ENCODE measurements at places on chromosomes 11 and 22. TPM values are rescaled to one million over a fixed set of nuclear protein-coding genes. Genes with fewer than 3 reads are reported as not detected.

Gene TRIM6
- total RNA-seq = 1.7 TPM

Gene SEPTIN5
- 10.1 TPM for total RNA-seq

Gene NAALAD2
- total RNA-seq = 0.47 TPM

Gene DESI1
- 11.9 TPM for total RNA-seq

Gene HIRA
- 15.4 TPM for total RNA-seq

GRCh38 chr11:12361682-12362081 is 15.7 kb upstream of the PARVA start:
- H3K36me3 ChIP-seq = no peaks in the 10 kb centered on the region
- no peaks in the 10 kb centered on the region for H3K27me3 ChIP-seq
- H3K4me3 ChIP-seq = no peak overlapping the region

DNA sequence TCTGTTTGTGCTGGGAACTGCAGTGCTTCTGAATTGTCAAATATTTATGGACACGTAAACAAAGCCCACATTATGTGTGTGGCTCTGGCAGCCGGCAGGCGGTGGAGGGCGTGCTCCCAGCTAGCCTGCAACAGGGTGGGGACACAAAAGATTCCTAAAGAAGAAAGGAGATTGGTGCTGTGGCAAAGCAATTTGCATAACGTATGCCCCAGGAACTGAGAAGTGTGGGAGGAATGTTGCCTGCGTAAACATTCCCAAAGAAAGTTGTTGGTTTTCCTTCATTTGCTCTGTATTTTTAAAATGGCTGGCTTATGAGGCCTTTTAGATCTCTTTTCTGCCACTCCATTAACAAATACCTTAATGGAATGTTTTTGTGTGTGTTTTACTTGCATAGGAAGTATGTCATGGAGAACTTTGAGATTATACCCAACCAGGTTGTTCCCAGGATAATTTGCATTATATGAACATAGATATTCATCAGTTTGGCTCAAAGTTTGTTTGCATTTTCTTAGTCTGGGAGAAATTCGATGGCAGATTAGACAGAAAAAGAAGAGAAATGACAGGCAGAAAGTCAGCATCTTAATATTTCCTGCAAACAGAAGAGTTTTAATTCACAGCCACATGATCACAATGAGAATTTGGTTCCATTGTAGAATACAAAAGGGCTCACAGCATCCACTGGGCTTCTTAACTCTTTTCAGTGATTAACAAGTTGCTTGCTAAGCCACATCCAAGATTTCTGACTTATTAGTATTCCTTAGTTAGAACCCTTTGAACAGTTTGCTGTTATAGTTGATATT is 41.8 kb upstream of the DLAT start:
- H3K27ac ChIP-seq = no peak overlapping the region
- H3K4me3 ChIP-seq = no peak overlapping the region
- no peaks in the 10 kb centered on the region for H3K36me3 ChIP-seq
- DNase-seq = no peak
- no peaks in the 10 kb centered on the region for H3K4me1 ChIP-seq
- H3K27me3 ChIP-seq = no peaks in the 10 kb centered on the region

- no peak for DNase-seq
- H3K4me1 ChIP-seq = no peaks in the 10 kb centered on the region
- no peak overlapping the region for H3K4me3 ChIP-seq
Measured at GRCh38 chr11:83467837-83468236, 181.7 kb upstream of the CCDC90B start.

- no peaks in the 10 kb centered on the region for H3K36me3 ChIP-seq
- H3K27ac ChIP-seq = no peak overlapping the region
- H3K27me3 ChIP-seq = no peaks in the 10 kb centered on the region
- no peaks in the 10 kb centered on the region for H3K4me1 ChIP-seq
- H3K4me3 ChIP-seq = no peak overlapping the region
Measured at GRCh38 chr11:93477684-93478234, 65.4 kb downstream of the SMCO4 start.

GRCh38 chr11:122743949-122744348 is 88.4 kb downstream of the UBASH3B start:
- no peaks in the 10 kb centered on the region for H3K36me3 ChIP-seq
- H3K4me1 ChIP-seq = peaks cover 89% of the 10 kb centered on the region
- peak overlapping the region; percentile 98 for H3K27ac ChIP-seq

- H3K27me3 ChIP-seq = no peaks in the 10 kb centered on the region
- H3K4me1 ChIP-seq = peaks cover 7% of the 10 kb centered on the region
- H3K4me3 ChIP-seq = no peak overlapping the region
- peaks cover 41% of the 10 kb centered on the region for H3K36me3 ChIP-seq
- no peak overlapping the region for H3K27ac ChIP-seq
Measured at GRCh38 chr11:119025099-119025473, 5.6 kb downstream of the SLC37A4 start.

DNA sequence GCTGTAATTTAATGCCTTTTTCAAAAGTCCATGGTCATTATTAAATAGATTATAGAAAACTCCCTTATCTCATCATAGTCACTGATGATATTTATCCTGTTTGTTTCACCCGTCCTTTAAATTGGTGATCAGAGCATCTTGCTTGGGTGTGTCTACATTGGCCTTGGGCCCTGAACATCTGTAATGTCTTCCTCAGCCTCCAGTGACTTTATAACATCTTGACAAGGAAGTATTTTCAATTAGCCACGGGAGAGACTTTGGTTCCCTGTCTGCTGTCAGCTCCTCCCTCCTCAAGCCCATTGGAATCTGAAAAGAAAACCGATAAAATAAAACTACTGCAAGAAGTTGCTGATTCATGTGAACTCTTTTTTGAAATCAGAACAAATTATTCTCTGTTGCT is 116.9 kb upstream of the TTC12 start:
- no peaks in the 10 kb centered on the region for H3K4me1 ChIP-seq
- DNase-seq = no peak
- no peaks in the 10 kb centered on the region for H3K27me3 ChIP-seq

DNA sequence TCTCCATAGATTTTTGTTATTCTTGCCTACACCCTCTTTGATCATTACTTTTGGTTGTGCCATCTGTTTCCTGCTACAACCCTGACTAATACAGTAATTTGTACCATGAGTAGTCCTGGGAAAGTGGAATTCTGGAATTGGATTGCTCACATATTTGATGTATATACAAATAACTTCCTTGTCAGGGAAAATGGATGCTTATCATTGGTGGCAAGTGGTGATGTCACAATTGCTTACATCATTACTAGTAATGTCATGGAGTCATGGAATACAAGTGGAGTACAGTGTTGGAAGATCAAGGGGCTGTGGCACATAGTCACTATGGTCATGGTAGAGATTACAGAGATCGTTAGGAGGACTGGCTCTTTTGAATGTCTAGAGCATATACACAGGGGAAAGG is 24.4 kb downstream of the AASDHPPT start:
- H3K27ac ChIP-seq = no peak overlapping the region
- no peak for DNase-seq
- peaks cover 9% of the 10 kb centered on the region for H3K36me3 ChIP-seq
- H3K4me3 ChIP-seq = no peak overlapping the region

DNA sequence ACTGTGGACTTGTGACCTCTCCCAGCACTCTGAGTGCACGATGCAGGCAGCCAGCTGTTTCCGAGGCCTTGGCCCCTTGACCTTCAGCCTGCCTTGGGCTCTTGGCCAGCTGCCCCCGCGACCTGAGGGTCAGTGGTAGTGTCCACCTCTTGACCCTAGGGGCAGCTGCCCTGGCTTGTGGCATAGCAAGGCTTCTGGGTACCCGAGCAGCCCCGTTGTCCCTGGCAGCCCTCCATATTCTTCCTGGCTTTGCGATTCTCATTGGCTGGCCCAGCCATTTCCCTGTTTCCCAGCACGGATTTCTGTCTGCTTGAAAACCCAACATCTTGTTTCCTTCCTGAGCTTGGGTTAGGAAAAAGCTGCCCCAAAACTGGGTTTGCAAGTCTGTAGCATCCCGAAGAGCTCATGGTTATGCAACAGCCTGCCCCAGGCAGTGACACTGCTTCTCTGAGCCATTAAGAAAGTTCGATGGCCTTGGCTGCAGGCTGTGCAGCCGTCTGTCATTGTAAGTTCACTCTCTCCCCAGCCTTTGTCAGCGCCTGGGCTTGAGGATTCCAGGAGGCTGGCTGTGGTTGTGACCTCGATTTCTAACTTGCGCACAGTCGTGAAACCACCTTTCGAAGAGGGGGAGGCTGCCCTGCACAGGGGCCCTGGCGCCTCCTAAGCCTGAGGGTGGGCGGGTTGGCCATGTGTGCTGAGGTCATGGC is 48.8 kb downstream of the FBLN1 start:
- H3K27me3 ChIP-seq = no peaks in the 10 kb centered on the region
- H3K36me3 ChIP-seq = peaks cover 6% of the 10 kb centered on the region
- no peak overlapping the region for H3K4me3 ChIP-seq
- no peak overlapping the region for H3K27ac ChIP-seq

GRCh38 chr22:27504360-27505253 is 296.9 kb downstream of the MN1 start:
- no peaks in the 10 kb centered on the region for H3K36me3 ChIP-seq
- DNase-seq = no peak
- H3K27ac ChIP-seq = no peak overlapping the region
- H3K27me3 ChIP-seq = no peaks in the 10 kb centered on the region
- H3K4me1 ChIP-seq = no peaks in the 10 kb centered on the region

GRCh38 chr11:125308246-125308645 is 143.7 kb downstream of the PKNOX2 start:
- H3K4me1 ChIP-seq = no peaks in the 10 kb centered on the region
- H3K27me3 ChIP-seq = no peaks in the 10 kb centered on the region
- H3K36me3 ChIP-seq = no peaks in the 10 kb centered on the region
- DNase-seq = no peak

GRCh38 chr22:20305894-20306645 is 13.8 kb downstream of the DGCR6L start:
- H3K27me3 ChIP-seq = peaks cover 9% of the 10 kb centered on the region
- H3K4me3 ChIP-seq = no peak overlapping the region
- peaks cover 7% of the 10 kb centered on the region for H3K4me1 ChIP-seq
- DNase-seq = peak; percentile 63
- H3K36me3 ChIP-seq = no peaks in the 10 kb centered on the region

GRCh38 chr11:79570104-79570503 is 129.3 kb upstream of the TENM4 start:
- H3K4me1 ChIP-seq = no peaks in the 10 kb centered on the region
- H3K4me3 ChIP-seq = no peak overlapping the region
- no peaks in the 10 kb centered on the region for H3K36me3 ChIP-seq
- no peak for DNase-seq
- H3K27me3 ChIP-seq = no peaks in the 10 kb centered on the region

- H3K4me1 ChIP-seq = no peaks in the 10 kb centered on the region
- H3K27ac ChIP-seq = no peak overlapping the region
- H3K36me3 ChIP-seq = no peaks in the 10 kb centered on the region
- H3K27me3 ChIP-seq = no peaks in the 10 kb centered on the region
- H3K4me3 ChIP-seq = no peak overlapping the region
- DNase-seq = no peak
Measured at GRCh38 chr11:98101329-98101728, 919.4 kb upstream of the CNTN5 start.

GRCh38 chr11:30393012-30393411 is 70.1 kb downstream of the ARL14EP start:
- no peaks in the 10 kb centered on the region for H3K27me3 ChIP-seq
- DNase-seq = no peak
- no peaks in the 10 kb centered on the region for H3K4me1 ChIP-seq
- no peak overlapping the region for H3K27ac ChIP-seq
- no peaks in the 10 kb centered on the region for H3K36me3 ChIP-seq
- H3K4me3 ChIP-seq = no peak overlapping the region

DNA sequence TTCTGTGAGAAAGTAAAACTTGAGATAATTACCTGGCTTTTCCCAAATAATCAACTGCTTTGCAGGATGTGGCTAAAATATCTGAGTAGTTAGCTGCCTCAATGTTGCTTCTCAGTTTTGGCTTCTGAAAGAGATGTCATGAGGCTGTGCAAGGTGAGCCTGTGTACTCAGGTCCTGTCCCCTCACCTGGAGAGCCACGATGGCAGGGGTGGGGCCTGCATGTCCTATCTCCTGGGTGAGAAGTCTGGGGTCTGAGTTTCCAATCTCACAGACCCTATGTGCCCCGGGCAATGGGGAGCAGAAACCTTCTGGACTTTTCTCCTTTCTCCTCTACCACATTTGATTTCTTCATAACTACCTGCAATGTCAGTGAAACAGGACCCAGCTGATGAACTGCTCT is 338.6 kb upstream of the B3GAT1 start:
- H3K27me3 ChIP-seq = no peaks in the 10 kb centered on the region
- H3K4me3 ChIP-seq = no peak overlapping the region
- H3K36me3 ChIP-seq = no peaks in the 10 kb centered on the region
- no peak overlapping the region for H3K27ac ChIP-seq

DNA sequence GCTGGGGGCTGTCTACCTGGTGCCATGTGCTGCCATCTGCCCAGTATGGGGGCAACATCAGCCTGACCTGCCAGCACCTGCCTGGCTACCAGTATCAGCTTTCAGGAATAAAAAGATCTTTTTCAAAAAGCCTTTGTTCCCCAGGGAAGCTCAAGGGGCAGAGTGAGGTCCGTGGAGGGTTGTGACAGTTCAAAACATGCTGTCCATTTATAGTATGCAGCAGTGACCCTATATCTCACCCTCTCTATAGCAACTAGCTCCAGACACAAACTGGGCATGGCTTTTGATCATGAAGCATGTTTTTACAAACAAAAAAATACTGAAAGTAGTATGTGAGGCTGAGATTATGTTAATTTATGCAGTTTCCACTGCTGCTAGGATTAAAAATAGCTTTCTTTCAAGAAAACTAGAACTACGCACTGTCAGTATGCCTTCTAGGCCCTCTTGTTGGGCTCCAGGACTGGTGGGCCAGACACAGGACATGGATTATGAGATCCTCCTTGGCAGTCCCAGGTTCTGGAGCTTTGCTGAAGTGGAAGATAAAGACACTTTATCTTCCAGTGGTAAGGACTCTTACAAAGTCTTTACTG is 23.4 kb downstream of the NAV2 start:
- DNase-seq = no peak
- no peaks in the 10 kb centered on the region for H3K27me3 ChIP-seq
- no peaks in the 10 kb centered on the region for H3K4me1 ChIP-seq
- no peaks in the 10 kb centered on the region for H3K36me3 ChIP-seq
- no peak overlapping the region for H3K27ac ChIP-seq
- H3K4me3 ChIP-seq = no peak overlapping the region

Measured in thymus (tissue), 14 donors.